ENCODE measurements at places on chromosomes 2 and 18.

- no peak for DNase-seq
These were observed 216.0 kb downstream of the RAD51AP2 start for GRCh38 chr2:17302281-17302680.

DNA sequence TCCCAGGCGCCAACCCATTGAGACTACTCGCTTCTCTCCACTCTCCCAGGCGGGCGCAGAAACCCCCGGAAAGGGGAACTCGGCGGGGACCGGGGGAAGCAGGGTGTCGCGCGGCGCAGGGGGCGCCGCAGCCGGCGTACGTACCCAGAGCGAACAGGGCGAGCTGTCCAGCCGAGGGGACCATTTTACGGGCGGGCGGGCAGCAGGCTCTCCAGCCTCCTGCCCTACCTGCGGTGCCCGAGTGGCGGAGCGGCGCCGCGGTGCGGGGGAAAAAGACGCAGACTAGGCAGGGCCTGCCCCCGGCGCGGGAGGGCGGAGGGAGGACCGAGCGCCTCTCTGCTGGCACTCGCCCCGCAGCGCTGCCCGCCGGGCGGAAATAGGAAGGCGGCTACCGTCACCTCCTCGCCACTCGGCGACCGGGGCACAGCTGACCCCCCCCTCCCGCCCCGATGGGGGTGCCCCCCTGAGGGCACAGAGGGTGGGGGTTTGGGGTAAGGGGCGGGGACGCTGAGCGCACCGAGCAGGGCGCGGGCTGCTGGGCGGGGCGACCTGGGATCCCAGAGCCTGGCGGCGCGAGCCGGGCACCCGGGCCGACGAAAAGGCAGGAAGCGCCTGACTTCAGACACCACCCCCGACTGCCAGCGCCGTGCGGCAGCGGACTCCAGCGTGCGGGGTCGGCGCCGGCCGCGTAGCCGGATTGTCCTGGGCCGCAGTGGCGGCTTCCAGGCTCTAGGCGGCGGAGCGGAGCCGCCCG lies at the start of gene TGFA:
Gene TGFA (minus strand): TSS at position 243 of the 754 bp plus-strand sequence. CDS start 59 bp downstream, at position 184.
- DNase-seq: peak; percentile 61

DNA sequence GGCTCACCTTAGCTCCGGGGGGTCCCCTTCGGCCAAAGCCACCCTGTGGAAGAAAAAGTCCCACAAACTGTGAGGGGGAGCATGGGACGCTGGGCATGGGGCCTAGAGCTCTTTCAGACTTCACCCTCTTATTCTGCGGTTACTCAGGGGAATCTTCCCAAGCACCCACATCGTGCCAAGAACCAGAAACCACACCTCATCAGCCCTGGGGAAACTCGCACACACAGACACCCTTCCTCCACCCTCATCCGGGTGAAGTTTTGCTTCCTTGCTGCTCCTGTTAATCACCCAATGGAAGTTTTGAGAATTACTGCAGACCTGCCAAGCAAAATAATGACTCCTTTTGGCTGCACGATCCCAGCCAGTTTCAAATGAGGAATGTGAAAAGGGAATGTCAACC lies 59.1 kb downstream of the COL6A3 start:
- no peak for DNase-seq

DNA sequence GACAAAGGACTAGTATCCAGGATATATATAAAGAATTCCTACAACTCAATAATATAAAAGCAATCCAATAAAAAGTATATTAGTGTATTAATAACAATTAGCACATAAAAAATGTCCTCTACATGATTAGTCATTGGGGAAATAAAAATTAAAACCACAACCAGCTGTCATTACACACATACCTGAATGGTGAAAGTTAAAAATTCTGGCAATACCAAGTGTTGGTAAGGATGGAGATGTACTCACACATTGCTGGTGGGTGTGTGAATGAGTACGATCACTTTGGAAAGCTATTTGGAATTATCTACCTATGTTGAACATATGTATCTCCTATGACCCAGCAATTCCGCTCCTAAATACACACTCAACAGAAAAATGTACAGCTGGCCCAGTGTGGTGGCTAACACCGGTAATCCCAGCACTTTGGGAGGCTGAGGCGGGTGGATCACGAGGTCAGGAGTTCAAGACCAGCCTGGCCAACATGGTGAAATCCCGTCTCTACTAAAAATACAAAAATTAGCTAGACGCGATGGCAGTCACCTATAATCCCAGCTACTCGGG lies 14.3 kb upstream of the NOL10 start:
- DNase-seq: no peak

All from stimulated activated naive CD4-positive, alpha-beta T cell (primary cell).